IPS DF 19.7 (cell line): ENCODE measurements at places on chromosomes 7 and 10.

DNA sequence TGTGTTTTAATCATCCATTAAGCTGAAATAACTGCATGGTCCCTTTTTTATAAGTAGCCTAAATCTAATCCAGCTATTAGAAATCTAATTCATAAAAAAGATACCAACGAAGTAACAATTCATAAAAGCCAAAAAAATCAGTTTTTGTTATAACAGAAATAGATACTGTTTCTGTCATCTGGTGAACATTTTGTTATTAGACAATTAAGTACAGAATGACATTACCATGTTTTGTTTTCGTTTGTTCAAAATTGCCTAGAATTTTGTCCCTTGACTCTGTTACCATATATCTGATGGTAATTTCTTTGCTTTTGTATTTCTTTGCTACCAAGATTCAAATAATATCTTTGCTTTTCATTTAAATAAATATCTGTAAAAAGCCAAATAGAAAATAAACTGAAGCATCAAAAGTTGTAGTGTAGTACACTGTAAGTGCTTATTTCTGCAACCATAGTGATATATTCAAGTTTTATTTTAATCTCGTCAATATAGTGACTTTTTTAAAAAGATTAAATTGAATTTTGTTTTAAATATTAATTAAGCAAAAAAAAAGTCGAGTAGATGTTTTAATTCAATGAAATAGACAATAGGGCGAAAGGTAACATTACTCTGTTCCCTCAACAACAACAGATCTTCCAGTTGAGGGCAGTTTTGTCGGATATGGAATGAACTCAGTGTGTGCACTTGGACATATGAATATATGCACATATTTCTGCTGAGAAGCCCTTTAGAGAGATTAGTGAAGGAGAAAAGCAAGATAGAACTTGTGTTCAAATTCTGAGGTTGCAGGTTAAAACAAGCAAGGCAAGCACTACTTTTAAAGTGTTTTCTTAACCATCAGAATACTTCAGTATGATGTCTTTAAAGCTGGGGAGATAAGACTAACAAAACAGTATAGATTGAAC lies 7.9 kb upstream of the IGF2BP3 start:
- DNase-seq: no peak

DNA sequence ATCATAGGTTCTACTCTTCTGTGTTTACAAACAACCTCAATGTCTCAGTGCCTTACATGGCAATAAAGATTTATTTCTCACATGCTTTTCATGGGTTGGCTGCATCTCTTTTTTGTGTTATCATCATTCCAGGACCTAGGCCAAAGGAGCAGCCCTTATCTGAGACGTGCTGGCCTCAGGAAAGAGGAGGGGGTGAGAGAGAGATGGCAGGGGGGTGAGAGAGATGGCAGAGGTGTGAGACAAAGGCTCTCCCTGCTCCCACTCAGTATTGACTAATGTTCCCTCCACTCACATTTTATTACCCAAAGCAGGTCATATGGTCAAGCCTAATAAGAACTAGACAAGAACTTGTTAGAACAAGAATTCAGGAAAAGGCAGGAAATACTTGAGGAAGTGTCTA lies 120.1 kb upstream of the PRR15 start:
- no peak for DNase-seq

DNA sequence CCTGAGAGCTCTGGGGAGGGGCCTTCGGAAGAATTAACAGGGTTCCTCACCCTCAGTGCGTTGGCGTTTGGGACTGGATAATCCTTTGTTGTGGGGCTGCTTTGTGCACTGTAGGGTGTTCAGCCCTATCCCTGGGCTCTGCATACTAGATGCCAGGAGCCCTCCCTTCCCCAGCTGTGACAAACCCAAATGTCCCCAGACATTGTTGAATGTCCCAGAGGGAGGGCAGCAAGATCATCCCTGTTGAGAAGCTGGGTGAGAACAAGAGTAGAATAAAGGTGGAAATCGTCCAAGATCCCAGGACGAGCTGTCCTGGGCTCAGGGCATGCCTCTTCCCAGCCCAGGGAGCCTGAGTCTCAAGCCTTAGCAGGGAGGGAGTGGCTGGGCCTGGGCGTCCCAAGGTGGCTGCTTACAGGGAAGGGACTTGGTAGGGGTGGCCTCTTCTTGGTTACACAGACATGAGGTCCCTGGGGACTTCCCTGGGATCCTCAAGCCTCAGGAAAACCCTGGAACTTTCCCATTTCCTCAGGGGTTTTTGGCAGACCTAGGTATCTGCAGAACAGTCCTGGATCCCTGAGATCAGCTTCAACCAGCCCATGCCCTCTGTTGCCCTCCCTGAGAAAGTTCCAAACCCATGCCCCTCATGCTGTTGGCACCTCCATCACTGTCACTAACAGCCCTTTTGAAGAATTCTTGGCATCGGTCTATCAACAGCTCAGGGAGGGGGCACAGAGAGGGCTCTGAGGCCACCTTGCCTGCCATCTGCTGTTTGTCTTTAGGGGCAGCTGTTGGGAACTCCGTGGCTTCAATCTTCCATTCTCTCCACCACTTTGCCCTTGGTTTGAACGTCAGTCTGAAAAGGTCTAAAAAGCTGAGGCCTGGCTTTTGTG lies 53.7 kb downstream of the GOLGA7B start:
- no peak for DNase-seq

DNA sequence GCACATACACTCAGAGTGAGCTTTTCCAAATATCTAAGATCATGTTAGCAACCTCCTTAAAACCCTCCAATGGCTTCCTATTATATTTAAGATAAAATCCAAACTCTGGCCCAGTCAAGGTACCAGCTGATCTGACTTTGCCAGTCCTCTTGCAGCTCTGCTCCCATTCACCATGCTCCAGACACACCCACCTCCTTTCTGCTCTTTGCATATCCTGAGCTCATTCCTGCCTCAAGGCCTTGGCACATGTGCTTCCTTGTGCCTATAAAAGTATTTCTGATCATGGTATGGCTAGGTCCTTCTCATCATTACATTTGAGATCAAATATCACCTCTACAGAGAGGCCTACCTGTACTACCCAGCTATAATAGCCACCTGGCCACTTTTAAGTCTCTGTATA lies 27.5 kb downstream of the XPNPEP1 start:
- no peak for DNase-seq

DNA sequence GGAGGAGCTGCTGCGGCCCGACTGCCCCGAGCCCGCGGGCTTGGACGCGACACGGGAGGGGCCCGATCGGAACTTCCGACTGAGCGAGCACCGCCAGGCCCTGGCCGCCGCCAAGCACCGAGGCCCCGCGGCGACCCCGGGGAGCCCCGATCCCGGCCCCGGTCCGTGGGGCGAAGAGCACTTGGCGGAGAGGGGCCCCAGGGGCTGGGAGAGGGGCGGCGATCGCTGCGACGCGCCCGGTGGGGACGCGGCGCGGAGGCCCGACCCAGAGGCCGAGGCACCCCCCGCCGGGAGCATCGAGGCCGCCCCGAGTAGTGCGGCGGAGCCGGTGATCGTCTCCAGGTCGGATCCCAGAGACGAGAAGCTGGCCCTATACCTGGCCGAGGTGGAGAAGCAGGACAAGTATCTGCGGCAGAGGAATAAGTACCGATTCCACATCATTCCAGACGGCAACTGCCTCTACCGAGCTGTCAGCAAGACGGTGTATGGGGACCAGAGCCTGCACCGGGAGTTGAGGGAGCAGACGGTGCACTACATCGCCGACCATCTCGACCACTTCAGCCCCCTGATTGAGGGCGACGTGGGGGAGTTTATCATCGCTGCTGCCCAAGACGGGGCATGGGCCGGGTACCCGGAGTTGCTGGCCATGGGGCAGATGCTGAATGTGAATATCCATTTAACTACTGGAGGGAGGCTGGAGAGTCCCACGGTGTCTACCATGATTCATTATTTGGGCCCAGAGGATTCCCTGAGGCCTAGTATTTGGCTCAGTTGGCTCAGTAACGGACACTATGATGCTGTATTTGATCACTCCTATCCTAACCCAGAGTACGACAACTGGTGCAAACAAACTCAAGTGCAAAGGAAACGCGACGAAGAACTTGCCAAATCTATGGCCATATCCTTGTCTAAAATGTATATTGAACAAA lies 1.4 kb downstream of the OTUD1 start:
- DNase-seq: no peak

DNA sequence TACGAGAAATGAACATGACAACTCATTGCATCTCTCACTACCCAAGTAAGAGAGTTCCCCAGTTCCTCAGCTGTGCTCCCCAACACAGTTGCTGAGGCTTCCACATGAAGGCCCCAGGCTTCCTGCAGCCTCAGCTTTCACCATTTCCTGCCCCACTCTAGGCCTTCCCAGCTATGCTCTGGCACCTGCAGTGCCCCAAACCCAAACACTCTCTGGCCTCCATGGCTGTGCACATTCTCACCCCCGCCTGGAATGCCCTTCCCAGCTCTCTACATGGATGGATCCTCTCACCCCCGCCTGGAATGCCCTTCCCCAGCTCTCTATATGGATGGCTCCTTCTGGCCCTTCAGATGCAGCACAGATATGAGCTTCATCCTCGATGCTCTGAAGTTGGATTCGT lies 61.3 kb downstream of the KIAA1549 start:
- no peak for DNase-seq
